ENCODE measurements at places on chromosomes 2 and 18.

GRCh38 chr2:101149241-101150192, 1.7 kb downstream of the TBC1D8 start:
- no peak for DNase-seq

- DNase-seq, result peak; percentile 64
These were observed 935 bp upstream of the RAMP1 start for GRCh38 chr2:237858294-237859081.

- DNase-seq, result no peak
These were observed 31.7 kb downstream of the MAP4K3 start for GRCh38 chr2:39405364-39405763.

GRCh38 chr2:182862091-182862490, 4.3 kb downstream of the FRZB start:
- no peak for DNase-seq

DNA sequence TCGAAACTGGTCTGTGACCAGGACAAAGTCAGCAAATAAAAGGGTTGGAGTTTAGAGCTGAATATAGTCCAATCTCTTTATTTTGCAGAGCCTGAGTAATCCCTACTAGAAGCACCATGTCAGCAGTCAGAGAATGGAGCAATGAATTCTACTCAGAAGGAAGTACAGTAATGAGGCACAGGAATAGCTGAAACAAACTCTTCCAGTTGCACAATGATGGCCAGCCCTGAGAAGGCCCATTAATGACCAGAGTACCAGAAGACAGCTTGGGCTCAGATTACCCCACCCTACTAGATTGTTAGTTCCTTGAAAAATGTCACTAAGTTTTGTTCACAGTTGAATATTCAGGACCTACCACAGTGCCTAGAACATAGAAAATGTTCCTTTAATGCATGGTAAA, 40.3 kb upstream of the SCG2 start:
- no peak for DNase-seq

- DNase-seq, result no peak
These were observed 19.5 kb upstream of the DARS1 start for GRCh38 chr2:136004965-136005364.

DNA sequence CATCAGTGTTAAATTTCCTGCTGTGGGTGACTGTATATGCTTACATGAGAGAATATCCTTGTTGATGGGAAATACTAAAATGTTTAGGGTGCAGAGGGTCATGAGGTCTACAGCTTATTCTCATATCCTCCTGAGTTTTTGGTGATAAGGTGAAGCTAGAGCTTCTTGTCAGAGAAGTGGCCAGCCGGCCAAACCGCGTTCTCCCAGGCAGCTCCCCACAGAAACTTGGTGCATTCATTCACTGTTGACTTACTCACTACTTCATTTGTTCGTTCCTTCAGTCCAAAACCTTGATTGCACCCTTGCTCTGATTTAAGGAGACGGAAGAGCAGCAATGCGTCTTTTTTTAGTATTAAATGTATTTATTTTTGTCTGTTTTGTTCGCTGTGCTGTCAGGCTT, 8.7 kb downstream of the SNED1 start:
- DNase-seq, result no peak

DNA sequence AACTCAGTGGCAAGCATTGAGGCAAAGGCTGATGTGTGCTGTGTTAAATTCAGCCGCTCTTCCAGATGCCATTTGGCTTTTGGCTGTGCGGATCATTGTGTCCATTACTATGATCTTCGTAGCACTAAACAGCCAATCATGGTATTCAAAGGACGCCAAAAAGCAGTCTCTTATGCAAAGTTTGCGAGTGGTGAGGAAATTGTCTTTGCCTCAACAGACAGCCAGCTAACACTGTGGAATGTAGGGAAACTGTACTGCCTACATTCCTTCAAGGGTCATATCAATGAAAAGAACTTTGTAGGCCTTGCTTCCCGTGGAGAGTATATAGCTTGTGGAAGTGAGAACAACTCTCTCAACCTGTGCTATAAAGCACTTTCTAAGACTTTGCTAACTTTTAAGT, 195.5 kb upstream of the RAB12 start:
- no peak for DNase-seq

DNA sequence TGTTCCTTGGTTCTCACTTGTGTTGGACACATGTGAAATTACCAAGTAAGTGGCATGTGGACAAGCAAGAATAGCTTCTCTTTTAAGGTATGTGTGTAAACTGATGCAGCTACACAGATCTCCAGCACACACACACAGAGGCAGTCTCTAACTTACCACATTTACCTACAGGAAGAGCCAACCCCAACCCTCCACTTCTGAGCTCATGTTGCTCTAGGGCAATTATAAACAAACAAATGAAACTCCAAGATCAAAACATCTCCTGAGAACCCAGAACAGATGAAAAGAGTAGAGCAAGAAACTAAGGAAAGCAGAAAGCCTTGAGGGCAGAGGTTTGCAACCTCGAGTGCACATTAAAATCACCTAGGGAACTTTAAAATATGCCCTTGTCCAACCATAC, 16.0 kb upstream of the TMEM37 start:
- DNase-seq, result no peak

DNA sequence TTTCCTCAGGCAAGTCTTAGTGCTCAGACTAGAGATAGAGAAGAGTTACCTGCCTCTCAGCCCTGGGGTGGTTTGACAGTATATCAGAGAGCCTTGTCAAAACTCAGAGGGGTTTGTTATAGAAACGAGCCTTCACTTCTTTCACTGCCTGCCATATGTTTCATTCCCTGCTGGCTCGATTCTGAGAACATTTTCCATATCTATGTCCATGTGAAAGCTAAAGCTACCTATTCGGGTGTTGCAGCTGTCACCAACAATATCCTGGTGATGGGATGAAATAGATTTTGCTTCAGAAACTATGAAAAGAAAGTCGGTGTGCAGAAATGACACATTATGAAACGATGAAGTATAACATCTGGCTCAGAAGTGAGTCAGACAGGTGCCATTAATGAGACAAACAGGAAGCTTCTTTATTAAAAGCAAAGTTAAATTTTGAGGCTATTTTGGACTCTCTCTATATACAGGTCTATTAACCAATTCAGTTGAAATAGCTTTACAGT, 56.1 kb upstream of the TANK start:
- no peak for DNase-seq

DNA sequence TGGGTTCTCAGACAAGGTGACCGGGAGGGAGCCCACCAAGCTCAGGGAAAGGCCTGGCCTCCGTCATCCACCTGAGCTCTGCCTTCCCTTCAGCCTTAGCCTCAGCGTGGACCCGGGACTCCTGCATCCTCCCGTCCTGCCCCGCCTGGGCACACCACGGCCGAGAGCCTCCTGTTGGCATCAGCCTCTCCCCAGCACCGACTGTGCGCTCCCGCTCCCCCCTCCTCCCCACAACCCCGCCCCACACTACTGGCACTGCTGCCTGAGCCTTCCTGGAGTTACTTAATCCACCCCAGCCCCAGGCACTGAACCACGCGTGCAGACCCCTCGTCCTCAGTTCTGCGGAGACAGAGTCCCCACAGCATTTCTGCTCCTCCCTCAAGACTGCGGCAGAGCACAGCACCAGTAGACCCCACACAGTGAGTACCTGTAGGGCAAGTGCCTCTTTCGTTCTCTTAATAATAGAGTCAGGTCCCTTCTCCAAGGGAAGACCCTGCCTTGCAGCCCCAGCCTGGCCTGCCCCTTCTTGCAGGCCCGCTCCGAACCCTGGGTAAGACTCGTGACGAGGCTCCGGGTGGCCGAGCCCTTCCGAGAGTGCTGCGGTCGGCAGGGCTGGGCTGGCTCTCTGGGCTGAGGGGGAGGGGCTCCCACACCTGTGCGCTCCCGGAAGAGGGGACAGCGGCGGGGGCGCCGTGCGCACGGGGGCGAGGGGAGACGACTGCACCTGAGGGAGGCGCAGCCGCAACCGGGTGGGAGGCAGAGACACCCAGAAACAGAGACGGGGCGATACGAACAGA, at the start of gene AMER3:
AMER3 (plus strand) TSS at position 285 of the 797 bp plus-strand sequence. CDS start 6,533 bp downstream, outside the sequence.
- no peak for DNase-seq

DNA sequence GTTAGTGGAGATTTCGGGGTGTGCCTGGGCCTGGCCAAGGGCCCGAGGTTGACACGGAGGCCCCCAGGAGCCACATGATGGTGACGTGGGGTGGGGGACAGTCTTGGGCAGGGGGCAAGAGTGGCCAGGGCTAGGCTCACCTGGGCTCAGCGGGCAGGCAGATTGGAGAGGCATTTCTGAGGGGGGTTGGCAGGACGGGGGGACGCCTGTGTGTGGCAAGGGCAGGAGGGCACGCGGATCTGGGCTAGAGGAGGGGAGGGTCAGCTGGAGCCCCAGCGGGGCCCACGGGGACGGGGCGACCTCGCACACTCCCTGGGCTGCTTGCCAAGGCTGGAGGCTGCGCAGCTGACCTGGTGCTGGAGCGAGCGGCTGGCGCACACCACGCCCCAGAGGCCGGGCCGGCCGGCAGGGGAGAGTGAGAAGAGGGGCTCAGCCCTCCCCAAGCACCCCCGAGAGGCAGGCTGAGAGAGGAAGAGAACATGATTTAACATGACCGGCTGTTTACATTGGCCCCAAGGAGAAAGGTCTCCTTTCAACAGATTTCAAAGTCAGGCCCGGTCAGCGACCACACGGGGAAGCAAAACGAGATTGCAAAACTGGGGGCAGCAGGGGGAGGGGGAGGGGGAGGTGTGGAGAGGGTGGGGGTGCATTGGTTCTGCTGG, 38.0 kb upstream of the SNED1 start:
- DNase-seq, result no peak

DNA sequence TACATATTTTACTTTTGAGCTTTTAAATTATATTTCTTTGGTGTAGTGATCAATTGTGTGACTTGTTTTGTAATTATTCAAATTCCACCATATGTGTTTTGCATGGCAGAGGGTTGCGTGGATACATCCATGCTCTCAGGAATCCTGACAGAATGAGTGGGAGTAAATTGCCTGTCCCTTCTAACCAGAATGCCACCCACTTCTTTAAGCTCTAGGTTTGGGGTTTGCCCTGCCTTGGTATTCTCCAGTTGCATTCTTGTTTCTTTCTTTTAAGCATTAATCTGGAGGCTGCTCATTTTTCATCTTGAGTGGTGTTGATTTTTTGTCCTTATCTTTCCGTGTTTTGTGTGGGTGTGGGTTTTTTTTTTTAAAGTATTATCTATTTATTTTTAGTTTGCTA, 360.0 kb downstream of the PTPRM start:
- no peak for DNase-seq

- DNase-seq, result no peak
These were observed 159.3 kb downstream of the PTH2R start for GRCh38 chr2:208565690-208566416.

DNA sequence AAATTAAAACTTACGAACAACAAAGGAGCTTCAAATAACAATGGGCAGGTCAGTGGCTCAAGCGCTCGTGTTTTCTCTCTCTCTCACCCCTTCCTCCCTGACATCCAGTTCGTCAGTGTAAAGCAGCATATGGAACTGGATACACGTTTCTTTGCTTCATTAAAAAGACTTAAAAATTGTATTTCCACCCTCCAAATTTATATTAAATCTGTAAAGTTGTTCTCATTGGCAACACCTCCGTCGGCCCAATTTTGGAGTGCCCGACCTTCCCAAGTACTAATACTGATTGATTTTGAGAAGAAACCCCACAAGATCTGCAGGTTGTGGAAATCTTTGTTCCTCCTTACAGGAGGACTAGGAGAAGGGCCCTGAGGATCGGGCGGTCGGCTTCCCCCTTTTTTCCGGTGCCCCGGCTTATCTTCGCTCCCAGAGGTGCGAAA, 2.2 kb downstream of the TBR1 start:
- DNase-seq, result no peak

All from transverse colon (tissue), 4 donors.